ENCODE measurements at places on chromosomes 4 and X.
A peak's percentile ranks its signal among the peaks of the same experiment; 100 is the strongest.

- peak; percentile 83 for DNase-seq
Observed at GRCh38 chrX:112654871-112655270, 24.9 kb downstream of the LHFPL1 start.

- no peak for DNase-seq
Observed at GRCh38 chr4:61817071-61817470, 616.9 kb downstream of the ADGRL3 start.

DNA sequence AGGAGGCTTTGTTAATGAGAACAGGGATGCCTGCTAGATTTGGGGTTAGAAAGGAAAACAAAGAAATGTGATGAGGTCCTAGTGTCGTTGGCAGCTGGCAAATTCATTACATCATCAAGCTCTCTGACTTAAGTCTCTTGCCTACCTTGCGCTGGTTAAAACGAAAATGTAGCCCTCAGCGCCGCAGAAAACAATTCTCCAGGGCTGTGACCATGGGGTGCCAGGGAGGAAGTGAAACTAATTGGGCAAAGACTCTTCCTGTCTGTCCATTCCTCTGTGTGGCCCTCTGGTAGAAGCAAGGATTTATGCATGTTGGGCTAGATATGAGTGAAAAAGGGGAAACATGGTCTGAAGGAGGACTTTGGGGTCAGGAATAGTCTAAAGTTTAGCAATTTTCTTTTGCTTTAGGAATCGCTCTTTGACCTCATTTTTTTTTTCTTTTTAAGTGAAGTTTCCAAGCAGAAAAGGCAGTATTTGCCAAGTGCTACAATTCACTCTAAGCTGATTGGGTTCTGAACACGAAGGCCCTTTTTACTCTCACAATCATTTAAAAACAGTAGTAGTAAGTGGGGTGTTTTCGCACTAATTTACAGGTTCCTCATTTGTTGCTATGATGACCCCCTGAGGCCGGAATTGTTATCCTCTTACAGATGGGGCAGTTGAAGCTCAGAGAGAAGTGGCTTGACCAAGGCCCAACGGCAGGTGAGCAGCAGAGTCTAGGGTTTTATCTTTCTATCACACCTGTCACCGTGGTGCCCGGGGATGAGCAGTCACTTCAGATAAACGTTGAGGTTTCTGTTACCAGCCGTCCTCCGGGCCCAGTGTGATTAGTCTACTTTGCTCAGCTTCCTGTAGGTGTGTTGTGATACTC, 27.3 kb upstream of the CHRNA9 start:
- DNase-seq = no peak

GRCh38 chrX:52422884-52423283, 54.1 kb downstream of the XAGE2 start:
- peak; percentile 45 for DNase-seq

DNA sequence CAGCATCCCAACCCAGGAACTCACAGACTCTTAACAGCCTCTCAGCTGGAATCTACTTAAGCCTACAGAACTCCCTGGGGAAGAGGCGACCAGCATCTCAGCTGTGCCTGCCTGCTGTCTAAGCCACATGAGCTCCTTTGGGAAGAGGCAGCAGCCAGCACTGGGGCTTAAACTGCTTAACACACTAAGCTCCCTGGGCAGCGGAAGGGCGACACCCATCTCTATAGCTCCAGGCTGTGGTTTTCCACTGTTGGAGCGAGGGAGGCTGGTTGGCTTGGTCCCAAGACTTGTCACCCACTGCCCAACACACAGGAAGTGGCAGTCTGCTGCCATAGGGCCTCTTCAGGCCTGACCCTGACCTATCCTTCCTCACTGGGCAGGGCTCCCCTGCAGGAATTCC, 1544.1 kb upstream of the ADGRL3 start:
- DNase-seq = peak; percentile 20

DNA sequence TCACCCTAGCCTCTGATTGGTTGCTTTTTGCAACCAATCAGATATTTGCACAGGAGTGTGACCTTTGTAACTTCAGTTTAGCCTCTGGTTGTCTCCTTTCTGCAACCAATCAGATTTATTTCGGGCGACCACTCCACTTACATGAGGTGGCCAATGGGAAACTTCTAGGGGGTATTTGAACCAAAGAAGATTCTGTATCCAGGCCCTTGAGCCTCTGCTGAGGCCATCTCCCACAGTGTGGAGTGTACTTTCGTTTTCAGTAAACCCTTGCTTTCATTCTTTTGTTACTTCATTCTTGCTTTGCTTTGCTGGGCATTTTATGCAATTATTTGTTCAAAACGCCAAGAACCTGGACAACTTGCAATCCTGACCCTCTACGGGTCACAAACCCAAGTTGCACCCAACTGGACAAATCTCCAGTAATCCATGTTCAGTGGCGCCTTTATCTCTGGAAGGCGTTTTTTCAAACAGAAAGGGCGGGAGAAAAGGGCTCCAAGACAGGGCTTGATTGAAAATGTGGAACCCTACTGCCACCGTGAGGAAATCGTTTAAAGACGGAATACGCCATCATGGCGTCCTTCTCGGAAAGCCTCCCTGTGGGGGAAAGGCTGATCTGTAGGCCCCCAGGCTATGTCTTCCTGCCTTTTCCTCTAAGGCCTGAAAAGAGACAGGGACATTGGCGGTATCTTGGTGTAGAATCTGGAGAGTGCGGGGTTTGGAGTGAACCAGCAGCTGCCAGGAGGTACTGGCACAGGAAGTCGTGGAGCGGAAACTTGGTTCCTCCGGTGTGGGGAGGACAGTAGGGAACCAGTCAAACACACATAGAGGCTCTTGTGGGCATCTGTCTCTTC, 184.6 kb downstream of the OR13H1 start:
- DNase-seq = peak; percentile 22

GRCh38 chr4:172045981-172046380, 232.8 kb downstream of the GALNTL6 start:
- DNase-seq = no peak

- no peak for DNase-seq
Observed at GRCh38 chr4:13601048-13601447, 26.5 kb downstream of the BOD1L1 start.
